ENCODE measurements at places on chromosomes 3 and 15.

DNA sequence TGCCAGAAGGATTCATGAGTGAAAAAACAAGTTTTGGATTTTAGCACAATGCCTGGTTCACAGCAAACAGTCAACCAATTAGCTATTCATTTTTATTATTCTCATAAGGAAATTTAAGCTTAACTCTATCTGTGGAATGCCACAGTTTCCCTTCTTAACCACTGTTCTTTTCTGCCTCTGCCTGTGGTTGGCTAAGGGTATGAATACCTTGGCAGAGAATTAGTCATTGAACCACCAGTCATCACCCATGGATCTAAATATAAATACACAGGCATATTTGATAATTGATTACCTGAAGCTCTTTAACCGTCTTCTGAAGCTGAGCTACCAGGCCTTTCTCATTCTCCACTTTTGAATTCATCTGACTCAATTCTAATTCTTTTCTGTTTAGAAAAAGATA lies 79.9 kb downstream of the MYH15 start:
- DNase-seq = no peak

DNA sequence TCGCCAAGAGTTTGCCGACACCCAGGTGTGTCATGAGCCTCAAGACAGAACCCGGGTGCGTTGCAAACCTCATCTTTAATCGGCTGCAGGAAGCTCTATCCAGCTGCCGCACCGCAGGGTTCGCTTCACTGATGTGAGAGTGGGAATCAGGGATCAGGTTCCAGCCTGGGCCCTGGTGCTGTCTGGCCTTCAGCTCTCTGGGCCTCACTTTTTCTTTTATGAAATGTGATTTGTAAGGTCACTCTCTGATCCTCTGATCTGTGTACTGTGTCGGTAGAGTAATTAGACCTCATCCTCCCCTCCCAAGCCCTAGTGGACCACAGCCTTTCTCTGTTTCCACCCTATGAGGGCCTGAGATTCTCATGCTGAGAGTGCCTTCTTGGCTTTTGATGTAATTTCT lies 202.8 kb upstream of the UBE2E1 start:
- no peak for DNase-seq

GRCh38 chr15:78006567-78007205 lies 70.8 kb downstream of the TBC1D2B start:
- DNase-seq = no peak

DNA sequence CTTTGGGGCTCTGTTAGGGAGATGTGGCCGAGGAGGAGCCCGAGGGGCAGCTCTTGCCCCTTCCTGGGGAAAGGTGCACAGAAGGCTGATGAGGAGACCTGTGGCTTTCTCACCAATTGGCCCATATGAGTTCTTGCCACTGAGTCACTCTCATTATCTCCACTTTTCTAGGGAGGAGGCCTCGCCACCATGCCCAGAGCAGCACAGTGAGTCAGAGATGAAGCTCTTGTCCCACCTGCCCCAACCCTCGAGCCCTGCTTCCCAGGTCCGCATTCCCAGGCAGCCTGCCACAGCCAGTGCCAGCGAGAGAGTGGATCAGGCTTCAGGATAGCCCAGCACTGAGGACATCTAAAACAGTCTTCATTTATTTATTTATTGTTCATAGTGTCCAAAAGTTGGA lies 53.5 kb downstream of the AMOTL2 start:
- no peak for DNase-seq

DNA sequence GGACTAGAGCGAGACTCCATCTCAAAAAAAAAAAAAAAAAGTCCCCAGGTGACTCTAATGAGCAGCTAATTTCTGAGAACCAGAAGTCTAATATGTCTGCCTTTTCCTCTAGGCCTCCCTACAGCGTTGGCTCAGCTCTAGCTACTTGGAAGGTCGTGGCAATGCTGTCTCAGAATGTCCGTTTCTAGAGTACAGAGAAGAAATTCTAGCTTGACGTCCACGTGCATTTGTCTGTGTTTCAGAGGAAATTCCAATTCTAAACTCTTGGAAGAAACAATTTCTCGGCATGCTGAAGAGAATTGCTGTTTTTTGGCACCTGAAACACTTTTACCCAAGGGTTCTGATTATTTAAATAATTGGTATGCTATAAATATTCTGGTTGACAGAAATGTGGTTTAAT lies 78.8 kb downstream of the SOX2 start:
- no peak for DNase-seq

DNA sequence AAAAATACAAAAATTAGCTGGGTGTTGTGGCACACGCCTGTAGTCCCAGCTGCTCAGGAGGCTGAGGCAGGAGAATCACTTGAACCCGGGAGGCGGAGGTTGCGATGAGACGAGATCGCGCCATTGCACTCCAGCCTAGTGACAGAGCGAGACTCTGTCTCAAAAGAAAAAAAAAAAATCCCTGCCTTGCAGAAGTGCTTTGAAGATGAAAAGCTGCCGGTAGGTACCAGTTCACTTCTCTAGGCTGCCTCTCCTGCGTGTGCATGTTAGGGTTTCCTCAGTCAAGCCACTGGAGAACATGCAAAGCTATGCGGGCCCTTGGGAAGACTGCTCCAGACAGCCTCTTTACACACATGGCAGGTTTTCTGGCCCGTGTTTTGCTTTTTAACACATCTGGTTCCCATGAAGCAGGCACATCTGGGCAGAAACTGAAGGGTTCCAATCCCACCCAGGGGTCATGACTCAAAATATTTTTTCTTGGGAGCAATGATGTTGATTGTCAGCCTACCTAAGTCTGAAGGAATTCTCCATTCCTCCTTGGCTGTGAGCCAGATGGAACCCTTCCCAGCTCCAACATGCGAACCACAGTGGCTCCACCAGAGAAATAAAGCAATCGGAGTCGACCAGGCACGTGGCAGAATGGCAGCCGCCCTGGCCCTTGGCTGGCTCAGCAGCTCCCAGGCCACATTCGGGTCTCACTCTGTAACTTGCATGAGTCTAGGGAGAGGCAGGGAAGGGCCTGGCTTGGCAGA lies 29.6 kb downstream of the MGLL start:
- DNase-seq = peak; percentile 94

GRCh38 chr3:124772081-124772831 lies 42.0 kb downstream of the UMPS start:
- no peak for DNase-seq

DNA sequence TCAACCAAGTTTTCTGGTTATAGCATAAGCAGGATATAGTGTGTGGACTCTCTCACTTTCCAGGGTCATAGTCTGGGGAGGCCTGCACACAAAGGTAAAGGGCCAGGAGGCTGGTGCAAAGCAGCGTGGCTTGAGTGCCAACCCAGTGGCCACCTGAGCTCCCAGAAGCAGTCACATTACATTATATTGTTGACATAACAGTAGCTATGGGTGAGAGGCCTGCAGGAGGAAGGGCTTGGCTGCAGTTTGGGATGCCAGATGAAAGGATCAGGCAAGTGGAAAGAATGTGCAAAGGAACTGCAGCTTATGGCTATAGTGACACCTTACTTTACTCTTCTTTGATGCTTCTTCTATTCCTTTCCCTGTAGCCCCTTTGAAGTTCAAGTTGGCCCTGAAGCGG lies 96.5 kb downstream of the FLNB start:
- DNase-seq = no peak
